ENCODE measurements at places on chromosomes 1 and 21.

DNA sequence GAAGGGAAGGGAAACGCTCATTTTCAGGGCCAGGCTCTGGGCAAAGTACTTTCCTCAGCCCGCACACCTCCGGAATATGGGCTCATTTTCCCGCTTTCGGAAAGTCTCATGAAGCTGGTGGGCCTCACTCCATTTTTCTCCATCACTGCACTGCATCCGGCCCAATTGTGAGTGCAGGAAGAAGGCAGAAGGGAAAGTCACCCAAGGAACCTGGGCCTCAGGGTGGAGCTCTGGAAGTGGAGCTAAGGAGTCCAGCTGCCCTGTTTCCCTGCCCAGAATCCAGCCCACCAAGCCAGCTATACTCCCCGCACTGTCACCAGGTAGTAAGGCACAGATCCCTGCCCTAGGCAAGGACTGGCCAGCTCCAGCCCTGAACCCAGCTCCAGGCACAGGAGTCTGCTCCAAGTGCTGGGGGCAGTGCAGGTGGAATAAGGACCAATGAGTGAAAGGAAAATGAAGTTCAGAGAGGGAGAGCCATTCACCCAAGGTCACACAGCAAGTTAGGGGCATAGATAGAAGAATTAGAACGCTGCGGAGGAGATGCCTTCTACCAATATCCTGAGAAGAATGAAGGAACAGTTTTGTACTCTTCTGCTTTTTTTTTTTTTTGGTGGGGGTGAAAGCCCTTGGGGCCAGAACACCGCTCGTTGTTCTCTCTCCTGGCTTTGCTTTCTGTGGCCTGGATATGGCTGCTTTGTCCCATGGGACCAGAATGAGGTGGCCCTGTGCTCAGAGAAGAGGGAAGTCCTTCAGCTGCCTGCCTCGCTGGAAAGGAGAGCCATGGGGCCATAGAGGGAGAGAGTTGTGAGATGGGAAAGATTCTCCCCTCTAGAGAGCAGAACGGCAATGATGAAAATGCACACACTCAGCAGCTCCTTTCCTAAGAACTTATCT lies 10.0 kb downstream of the LRP8 start:
- no peak for DNase-seq

GRCh38 chr1:20165522-20165951 lies 20.4 kb upstream of the UBXN10 start:
- no peak for DNase-seq

DNA sequence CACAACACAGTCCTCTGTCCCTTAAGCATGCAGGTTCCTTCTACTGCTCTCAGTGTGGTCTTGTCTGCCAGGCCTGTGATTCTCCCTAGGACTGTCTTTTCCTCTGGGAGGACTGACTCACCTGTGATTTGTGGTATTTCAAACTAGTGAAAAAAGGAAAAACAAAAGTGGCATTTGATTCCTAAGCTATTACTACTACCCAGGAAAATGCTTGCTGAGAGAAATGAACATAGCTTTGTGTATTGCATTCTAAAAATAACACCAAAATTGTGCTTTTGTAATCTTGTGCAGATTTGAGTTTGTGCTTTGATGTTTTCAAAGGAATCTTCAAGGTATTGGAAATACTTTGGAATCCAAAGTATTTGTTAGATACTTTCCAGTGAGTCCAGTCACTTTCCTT lies 57.0 kb downstream of the GPR161 start:
- DNase-seq: no peak

GRCh38 chr1:27993241-27993640 lies 33.5 kb downstream of the XKR8 start:
- no peak for DNase-seq

DNA sequence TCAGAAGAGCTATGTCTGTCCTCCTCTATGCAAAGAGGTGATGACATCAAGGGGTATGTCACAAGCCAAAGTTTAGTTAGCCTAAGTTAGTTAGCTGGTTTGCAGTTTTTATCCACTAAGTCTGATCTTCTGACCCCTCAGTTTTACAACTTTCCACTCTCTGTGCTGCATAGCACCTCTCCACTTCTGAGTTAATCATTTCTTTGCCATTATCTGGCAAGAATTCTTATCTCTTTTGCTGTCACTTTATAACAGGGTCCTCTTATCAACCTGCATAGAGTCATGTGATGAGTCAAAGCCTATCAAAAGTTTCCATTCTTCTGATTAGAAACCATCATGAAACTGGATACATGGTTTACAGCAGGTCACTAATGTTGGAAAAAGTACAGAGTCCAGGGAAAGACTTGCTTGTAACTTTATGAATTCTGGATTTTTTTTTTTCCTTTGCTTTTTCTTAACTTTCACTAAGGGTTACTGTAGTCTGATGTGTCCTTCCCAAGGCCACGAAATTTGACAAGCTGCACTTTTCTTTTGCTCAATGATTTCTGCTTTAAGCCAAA lies at the start of gene NR5A2:
TSS of gene NR5A2 (plus strand) at position 447 of the 560 bp plus-strand sequence. CDS start 138 bp downstream, outside the sequence.
- no peak for DNase-seq

DNA sequence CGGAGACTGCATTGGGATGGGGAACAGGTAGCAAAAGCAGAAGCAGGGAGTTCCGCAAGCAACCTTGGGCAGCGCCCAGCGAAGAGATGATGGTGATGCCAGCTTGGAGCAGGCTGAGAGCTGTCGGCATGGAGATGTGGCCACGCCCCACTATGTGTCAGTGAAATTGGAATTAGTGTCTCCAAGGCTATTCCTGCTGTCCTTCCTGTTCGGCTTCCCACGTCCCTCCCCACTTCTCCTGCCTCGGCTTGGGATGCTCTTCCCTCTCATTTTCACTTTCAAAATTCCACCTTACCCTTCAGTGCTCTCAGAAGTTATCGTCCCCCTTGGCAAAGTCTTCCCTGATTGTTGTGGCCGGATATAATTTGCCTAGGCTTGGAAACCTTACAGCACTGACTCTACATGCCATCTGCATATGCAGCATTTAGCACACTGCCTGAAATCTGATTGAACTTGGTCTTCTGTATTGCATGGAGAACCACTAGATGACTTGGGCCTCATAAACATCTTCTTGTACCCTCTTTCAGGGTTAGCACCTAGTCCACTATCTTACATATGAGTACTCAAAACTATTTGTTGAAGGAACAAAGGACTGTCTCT lies 270.7 kb upstream of the RUNX1 start:
- no peak for DNase-seq

GRCh38 chr1:152473887-152474537 lies 36.6 kb upstream of the LCE5A start:
- DNase-seq: no peak

DNA sequence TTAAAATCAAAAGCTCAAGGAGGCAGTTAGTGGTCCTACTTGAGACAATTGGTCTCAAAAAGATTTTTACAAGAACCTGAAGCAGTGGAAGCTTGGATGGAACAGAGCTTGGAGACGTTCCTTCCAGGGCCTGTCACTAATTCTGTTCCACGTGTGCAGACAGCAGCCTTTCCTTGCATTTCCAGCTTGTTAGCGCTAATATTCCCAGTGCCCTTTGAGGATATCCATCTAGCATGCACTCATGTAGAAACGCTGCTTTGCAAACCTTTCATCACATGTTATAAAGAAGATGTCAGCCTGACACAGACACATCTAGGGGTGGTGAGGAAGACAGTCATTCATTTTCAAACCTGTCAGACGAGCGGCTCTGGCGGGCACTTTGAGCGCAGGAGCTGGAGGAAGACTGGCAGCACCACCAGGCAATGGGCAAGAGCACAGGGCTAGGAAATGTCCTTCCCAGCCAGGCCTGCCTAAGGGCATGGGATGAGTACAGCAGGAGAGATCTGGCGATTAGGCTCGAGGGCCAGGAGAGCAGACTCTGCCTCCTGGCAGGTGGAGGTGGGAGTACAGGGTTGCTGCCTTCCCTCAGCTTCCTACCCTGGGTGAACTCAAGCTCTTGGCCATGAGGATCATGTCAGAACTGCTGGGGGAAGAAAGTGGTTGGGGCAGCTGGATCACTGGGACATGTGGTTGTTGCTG lies 55.5 kb downstream of the CASQ2 start:
- DNase-seq: no peak

DNA sequence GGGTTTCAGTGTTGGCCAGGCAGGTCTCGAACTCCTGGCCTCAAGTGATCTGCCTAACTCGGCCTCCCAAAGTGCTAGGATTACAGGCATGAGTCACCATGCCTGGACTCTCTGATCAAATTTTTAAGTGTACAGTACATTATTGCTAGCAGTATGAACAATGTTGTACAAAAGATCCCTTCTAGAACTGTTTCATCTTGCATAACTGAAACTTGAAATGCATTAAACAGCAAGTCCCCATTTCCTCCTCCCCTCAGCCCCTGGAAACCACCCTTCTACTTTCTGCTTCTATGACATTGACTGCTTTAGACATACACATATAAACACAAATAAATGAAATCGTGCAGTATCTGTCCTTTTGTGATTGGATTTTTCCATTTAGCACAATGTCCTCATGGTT lies 463.4 kb downstream of the PTPRC start:
- no peak for DNase-seq

DNA sequence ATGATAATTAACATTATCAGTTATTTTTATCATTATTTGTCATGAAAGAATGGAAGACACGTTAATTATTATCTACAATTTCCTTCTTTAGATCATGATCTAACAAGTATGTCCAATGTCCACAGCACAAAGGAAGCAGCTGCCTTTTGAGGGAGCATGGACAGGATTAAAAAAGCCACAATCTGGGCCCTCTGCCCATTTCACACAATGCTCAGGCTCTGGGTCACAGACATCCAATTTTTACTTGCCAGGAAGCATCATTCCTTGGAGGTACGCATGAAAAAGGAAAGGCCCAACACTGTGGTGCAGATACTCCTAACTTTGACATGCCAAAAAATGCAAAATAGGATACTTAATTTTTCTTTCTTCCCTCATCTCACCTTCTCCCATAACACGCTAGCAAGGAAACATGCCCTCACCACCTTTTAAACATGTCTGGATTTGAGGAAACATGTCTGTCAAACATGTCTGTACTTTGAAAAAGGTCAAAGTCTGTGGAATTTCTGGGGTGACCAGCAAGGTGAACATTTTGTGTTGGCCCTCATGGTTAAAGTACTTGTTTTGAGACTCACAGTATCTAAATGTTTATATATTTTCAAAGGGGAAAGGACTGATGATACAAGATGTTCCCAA lies 40.0 kb downstream of the GADD45A start:
- peak; percentile 49 for DNase-seq

- DNase-seq: no peak
Observed at GRCh38 chr1:210129759-210130158, 102.8 kb upstream of the SERTAD4 start.

DNA sequence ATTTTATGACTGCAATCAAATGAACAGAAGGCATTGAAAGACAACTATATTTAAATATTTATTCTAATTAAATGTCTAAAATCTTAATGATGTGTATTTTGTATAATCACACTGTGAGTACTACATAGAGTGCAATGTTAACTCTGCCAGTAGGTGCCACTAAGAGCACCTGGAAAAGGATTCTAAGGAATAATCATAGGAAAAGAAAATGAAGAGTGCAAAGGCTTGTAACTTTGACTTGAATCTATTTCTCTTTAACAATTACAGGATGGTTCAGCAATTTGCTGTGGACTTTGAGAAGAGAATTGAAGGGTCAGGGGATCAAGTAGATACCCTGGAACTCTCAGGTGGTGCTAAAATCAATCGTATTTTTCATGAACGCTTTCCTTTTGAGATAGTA lies 200.4 kb downstream of the DNM3 start:
- no peak for DNase-seq

GRCh38 chr1:3174487-3175247 lies 105.7 kb downstream of the PRDM16 start:
- no peak for DNase-seq

GRCh38 chr1:3640121-3640837 lies 9.6 kb downstream of the WRAP73 start:
- no peak for DNase-seq

Measured in NCI-H2081 treated with DMSO at 0.1 percent for 48 hours (cell line).